Vagina (tissue), 2 donors: ENCODE measurements at places on chromosomes 4 and X.

GRCh38 chrX:40013266-40014195 lies 84.2 kb downstream of the BCOR start:
- no peak for DNase-seq

DNA sequence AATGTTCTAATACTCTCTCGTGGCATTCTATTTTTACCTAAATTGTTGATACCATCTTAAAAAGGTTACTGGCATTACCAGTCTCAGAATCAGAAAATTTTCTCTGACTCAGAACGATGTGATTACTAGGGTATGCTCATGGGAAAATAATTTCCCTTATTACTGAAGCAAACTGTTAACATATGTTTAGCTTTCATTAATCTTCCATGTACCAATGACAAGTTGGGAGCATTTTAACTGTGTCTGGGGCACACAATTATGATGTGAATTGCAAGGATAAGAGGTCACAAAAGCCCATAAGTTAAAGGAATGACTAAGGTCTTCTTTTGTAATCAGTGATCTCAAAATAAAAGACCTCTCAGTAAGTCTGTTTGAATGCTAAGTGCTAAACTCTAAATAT lies 1254.6 kb downstream of the PCDH18 start:
- DNase-seq, result no peak

GRCh38 chr4:80539190-80539589 lies 203.7 kb downstream of the CFAP299 start:
- DNase-seq, result no peak

GRCh38 chr4:63430105-63430504 lies 979.1 kb downstream of the TECRL start:
- no peak for DNase-seq

DNA sequence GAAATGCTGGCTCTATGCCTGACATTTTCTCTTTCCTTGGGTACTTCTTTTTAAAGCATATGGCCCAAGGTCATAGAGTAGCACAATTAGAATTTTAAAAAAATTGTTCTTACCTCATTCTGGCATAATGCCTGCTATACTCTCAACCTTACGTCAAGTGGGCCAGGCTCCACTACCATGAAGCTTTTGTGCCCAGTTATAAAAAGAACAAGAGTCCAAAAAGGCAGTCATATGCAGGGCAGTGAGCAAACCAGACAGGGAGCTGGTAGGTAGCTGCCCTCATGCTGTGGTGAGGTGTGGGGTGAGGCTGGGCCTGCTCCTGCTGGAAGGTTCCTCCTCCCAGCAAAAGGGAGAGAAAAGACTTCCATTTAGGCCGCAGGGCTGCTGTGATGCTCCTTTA lies 64.4 kb upstream of the UCP1 start:
- no peak for DNase-seq

DNA sequence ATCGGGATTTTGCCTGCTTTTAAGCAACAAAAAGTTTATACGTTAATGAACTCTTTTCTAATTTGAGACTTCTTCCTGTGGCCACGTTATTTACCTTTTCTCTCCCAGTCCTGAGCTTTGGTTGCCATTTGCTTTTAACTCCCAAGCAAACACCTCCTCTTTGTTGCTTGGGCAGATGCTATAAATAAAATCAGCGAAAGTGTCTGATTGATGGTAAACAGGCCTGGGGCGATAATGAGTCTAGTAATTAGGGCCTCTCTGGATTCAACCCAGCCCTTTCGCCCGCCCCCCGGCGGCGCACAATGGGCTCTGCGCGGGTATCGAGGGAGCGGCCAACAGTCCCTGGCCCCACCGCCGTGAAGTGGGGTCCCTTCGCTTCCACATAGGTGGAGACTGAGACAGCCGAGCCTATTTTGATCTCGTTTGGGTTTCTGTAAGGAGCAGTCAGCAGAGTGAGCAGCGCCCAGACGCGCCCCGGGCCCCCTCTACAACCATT lies 790 bp downstream of the CLGN start:
- no peak for DNase-seq

DNA sequence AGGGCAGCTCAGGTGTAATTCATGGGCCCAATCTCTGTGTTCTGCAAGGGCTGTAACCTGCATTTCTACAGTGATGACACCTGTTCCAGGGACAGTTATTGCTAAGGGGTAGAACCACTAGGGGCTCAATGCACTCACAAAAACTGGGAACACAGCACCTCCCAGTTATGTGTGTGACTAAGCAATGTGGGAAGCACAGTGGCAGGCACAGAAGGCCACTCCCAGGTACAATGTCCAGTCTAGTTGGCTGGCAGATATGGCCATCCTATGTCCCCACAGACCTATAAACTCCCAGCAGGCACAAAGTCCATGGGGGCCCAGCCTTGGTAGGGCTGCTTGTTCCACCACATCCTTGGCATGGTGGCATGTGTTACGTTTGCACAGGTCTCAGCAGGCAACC lies 25.7 kb downstream of the CXCL13 start:
- no peak for DNase-seq

- DNase-seq, result no peak
Observed at GRCh38 chrX:129529685-129530281, 6.5 kb upstream of the SMARCA1 start.

DNA sequence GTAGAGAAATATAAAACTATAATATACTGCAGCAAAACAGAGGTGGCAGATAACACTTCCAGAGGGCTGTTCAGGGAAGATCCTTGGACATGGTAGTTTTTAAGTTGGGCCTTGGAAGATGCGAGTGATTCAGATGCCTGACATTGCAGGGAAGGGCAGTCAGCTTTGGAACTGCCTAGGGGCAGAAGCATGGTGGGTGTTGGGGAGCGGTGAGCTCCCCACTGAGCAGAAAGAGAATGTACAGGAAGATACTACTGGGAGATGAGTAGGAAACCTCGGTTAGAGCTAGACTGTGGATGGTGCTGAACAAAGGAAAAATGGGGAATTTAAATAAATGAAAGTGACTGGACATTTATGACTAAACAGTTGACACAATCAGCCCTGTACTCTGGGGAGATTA lies 24.9 kb upstream of the SEC24B start:
- DNase-seq, result no peak

DNA sequence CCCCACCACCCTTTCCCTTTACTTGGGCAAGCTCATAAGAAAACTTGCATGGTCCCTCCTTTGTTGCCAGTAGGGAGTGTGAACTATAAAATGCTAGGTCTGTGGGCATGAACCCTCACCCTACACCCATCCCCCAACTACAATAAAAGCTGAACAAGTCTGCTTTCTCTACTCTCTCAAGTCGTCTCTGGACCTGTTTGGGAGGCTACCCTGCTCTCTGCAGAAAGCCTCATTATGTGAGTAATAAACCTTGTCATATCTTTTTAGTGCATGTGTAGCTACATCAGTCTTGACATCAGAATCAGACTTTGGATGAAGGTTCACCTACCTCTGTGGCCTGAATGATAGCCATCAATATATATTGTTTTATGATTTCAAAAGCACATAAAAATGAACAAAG lies 155.4 kb upstream of the FAM241A start:
- DNase-seq, result no peak
